ENCODE measurements at places on chromosomes 11 and 22. TPM values are rescaled to one million over a fixed set of nuclear protein-coding genes. Genes with fewer than 3 reads are reported as not detected.

Gene PLAAT5
- not detected for total RNA-seq

Gene OR2AG2
- under 0.01 TPM for total RNA-seq

Gene B4GALNT4
- 0.89 TPM for total RNA-seq

Gene SLC22A9
- total RNA-seq: not detected

Gene PRSS23
- total RNA-seq: 196 TPM

Gene TBX1
- 62.8 TPM for total RNA-seq

Gene GRAMD1B
- total RNA-seq: 5.5 TPM

Gene SCUBE2
- total RNA-seq: 1.5 TPM

Gene SMC1B
- under 0.01 TPM for total RNA-seq

Gene TRIOBP
- total RNA-seq: 95.9 TPM

Gene CHST1
- total RNA-seq: 5.4 TPM

Gene MMP11
- 6.8 TPM for total RNA-seq

Gene MAJIN
- total RNA-seq: not detected

Gene TEX12
- total RNA-seq: not detected

Gene DBX1
- total RNA-seq: not detected

Gene SERPING1
- total RNA-seq: 0.51 TPM

Gene RIC8A
- total RNA-seq: 126 TPM

Gene NOX4
- total RNA-seq: 81.8 TPM

Gene ANGPTL5
- not detected for total RNA-seq

Gene SCT
- not detected for total RNA-seq

Gene MS4A10
- not detected for total RNA-seq

Gene RAG2
- total RNA-seq: not detected

Gene UBQLN3
- not detected for total RNA-seq

Gene OR2D2
- 0.25 TPM for total RNA-seq

Gene SLC22A25
- not detected for total RNA-seq

Gene YPEL4
- total RNA-seq: 0.13 TPM

Gene SCGB1D2
- not detected for total RNA-seq

Gene PPP6R2
- 58.5 TPM for total RNA-seq

Gene TMA7B
- not detected for total RNA-seq

Gene BRSK2
- 0.38 TPM for total RNA-seq

Gene KCNJ5
- total RNA-seq: not detected

Gene F2
- total RNA-seq: not detected

Gene CD3D
- total RNA-seq: not detected

Gene IL10RA
- 0.25 TPM for total RNA-seq

Gene TMEM191C
- 0.13 TPM for total RNA-seq

Gene TBX10
- not detected for total RNA-seq

Gene TRPM5
- not detected for total RNA-seq

Gene PAAF1
- total RNA-seq: 6.4 TPM

Gene KCNJ11
- total RNA-seq: 0.64 TPM

Gene FAM83F
- not detected for total RNA-seq

Gene PNPLA5
- not detected for total RNA-seq

Gene APOA4
- total RNA-seq: not detected
